Mesothelial cell of epicardium (in vitro differentiated cells): ENCODE measurements at places on chromosomes 6 and 20.

GRCh38 chr6:46895930-46896329 lies 25.8 kb downstream of the ADGRF5 start:
- DNase-seq: no peak

DNA sequence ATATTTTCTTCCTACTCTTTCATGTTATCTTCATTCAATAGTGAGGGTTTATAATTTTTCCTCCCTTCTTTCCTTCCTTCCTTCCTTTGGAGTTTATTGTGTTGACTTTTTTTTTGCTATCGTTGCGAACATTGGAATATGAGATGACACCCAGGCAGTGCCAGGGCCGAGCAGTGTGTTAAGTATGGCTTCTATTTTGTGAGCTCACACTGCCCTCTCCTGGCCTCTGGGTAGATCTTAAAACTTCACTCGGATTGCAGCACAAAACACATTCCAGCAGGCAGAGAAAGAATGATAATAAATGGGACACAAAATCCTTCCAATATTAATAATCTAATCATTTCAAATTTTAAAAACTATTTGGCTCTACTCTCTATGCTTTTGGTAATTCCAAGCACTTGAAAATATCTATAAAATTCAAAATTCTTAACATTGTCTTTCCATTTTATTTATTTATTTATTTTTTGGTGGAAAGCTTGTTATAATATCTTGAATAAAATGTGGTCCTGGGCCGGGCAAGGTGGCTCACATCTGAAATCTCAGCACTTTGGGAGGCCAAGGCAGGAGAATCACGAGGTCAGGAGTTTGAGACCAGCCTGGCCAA lies 147.4 kb upstream of the OLIG3 start:
- DNase-seq: no peak

GRCh38 chr6:43771858-43772680 lies 2.1 kb downstream of the VEGFA start:
- DNase-seq: peak; percentile 42

DNA sequence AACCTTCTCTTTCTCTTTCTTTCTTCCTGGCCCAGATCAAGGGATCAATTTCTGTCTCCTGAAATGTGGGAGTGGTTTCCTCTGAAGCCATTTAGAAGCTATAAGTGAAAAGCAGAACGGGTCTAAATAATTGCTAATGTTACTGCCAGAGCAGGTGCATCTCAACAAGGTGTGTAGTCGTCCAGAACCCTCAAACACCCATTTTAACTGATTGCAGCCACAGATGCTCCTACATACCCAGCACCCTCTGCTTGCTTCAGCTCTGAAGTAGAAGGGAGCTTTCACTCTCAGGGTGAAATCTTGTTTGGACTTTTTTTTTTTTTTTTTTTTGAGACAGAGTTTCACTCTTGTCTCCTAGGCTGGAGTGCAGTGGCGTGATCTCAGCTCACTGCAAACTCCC lies 592.1 kb upstream of the ARID1B start:
- DNase-seq: no peak

DNA sequence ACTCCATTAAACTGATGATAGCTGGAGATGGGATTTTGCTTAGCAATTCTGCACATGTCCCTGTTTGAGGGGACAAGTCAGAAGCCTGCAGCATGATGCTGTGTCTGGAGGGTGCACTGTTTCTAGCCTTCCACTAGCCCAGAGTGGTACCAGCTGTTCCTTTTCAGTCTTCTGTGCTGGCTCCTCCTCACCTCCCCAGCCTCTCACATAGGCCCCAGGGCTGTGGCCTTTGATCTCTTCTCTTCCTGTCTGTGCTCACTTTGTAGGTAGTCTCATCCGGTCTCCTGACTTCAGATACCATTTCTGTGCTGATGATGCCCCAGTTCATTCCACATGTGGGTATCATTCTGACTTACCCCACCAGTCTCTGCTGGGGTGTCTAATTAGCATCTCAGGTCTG lies 126.3 kb downstream of the HIVEP1 start:
- no peak for DNase-seq

- no peak for DNase-seq
These were observed 9.4 kb downstream of the SULF2 start for GRCh38 chr20:47775841-47776240.

- no peak for DNase-seq
These were observed 119.5 kb downstream of the PTPRK start for GRCh38 chr6:128400875-128401274.

DNA sequence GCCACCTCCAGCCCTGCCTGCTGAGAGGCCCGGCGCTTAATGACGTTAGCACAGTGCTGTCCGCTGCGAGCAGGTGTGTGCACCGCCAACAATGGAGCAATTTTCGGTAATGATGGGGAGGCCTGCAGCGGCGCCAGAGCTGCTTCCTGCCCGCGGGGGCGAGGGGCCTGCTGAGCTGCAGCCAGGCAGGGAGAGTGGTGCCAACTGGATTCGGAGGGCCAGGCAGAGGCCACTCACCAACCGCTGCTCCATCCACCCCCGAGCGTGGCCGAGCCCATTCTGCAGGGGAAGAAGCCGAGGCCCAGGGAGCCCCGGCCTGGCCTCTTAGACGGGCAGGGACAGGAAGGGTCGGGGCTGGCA lies 9.6 kb downstream of the HRH3 start:
- DNase-seq: no peak

DNA sequence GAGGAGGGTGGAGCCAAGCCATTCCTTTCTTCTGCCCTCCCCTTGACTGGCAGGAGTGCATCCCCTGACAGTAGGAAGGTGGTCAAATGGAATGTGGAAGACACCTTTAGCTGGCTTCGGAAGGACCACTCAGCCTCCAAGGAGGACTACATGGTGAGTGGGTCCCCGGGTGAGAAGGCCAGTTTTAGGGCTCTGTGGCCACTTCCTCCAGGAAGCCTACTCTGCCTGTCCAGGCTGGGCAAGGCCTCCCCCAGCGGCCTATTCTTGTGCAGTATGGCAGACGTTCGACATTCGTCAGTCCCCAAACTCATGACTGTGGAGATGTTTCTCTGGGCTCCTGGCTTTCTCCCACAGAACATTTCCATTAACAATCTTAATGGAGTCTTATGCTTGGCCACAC lies 9.1 kb downstream of the PCIF1 start:
- DNase-seq: no peak

GRCh38 chr6:84033523-84034451 lies at the start of gene MRAP2:
MRAP2 (plus strand) TSS chr6:84033772; CDS start chr6:84055319, 21,547 bp downstream.
- peak; percentile 65 for DNase-seq

GRCh38 chr6:63610944-63611343 lies 24.7 kb upstream of the PHF3 start:
- no peak for DNase-seq

DNA sequence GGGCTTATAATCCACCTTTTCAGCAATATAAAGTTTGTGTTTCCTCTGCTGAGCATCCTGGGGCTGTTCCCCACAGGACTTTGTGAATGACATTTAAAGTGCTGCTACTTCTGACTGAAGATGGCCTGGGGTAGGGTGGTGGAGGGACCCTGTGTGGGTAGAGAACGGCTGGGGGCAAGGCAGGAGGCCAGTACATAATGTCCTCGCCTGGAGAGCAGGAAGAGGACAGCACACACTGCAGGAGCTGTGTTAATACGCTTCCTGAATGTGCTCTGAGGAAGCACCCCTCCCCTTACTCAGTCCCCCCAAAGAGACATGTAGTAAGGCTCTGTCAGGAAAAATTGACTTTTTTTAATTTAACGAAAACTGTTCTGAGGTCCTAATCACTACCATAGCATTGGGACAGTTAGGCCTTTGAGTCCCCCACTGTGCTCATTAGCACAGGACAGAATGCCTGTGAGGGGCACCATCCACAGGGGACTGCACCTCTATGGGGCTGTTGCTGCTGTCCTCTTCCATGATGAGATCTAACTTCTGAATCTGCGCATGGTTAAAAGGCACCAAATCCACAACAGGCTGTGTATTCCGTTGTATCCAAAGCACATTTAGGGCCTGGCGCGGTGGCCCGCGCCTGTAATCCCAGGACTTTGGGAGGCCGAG lies 68.5 kb downstream of the LYRM4 start:
- DNase-seq: no peak

DNA sequence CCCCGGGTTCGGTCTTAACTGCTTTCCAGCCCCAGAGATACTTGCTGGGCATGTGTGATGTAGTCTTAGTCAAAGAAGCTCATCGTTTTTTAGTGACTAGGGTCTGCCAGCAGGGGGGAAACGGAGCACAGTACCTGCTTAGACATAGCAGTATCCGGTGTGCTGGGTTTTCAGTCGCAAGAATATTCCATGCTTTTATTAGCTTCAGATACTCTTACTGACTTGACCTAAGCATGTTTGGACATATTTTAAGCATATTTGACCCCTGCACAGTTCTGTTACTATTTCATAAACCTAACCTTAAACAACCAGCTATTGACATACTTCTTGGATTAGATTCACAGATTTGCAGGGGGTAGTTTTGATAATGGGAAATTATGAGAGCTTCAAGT lies 3.0 kb downstream of the E2F3 start:
- DNase-seq: peak; percentile 62

- no peak for DNase-seq
These were observed 50.6 kb upstream of the NELFCD start for GRCh38 chr20:58930496-58930895.

- DNase-seq: no peak
These were observed 825 bp upstream of the FAM135A start for GRCh38 chr6:70412252-70413113.

DNA sequence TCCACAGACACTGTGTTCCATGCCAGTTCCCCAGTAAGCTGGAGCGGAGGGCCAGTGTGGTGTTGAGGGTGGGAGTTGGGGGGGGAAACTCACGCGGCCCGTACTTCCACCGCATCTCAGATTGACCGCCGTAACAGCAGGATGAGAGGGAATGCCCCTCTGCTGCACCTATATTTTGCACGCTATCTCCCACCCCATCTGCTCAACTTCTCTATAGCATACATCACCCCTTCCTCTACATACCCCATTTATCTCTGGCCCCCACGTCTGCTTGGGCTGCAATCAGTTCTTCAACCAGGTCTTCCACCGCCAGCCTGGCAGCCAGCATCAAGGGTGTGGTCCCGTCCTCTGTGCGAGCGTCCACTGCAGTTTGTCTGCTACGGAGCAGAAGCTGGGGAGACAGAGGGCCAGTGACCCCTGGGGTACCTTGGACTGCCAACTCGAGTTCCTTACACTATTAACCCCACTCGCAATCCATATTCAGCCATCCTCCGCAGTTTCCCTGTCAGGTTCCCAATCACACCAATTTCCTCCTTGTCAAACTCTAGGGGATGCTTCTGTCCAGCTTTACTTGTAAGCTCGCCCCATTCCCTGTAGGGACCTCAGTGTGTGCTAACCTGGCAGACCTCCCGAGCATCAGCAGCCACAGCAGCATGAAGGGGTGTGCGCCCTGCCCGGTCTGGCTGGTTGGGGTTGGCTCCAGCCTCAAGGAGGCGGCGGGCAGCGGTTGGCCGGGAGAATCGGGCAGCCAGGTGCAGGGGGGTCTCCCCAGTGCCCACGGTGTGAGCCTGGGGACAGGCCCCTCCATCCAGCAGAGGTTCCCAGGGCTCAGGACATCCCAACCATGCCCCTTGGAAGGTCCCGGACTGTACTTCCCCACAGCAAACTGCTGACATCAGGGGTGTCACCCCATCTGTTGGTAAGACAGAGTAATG lies 4.5 kb upstream of the GPSM3 start:
- DNase-seq: no peak

DNA sequence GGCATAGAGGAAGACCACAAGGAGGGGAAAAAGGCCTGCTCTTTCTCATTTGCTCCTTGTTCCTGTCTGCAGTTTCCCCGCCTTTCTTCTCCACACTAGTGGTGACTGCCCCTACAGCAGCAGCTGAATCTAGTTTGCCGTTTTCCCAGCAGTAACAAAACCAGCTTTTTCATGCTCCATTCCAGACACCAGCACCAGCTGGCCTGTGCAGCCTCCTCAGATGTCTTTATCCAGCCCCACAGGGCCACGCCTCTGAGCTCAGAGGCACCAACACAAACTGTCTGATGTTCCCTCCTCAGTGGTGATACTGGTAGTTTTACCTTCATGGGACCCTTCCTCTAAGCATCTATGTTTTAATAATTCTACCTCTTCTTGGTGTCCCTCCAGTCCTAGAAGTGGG lies 70.4 kb upstream of the SLC24A3 start:
- no peak for DNase-seq

GRCh38 chr6:45474376-45474775 lies 96.6 kb upstream of the SUPT3H start:
- DNase-seq: no peak

DNA sequence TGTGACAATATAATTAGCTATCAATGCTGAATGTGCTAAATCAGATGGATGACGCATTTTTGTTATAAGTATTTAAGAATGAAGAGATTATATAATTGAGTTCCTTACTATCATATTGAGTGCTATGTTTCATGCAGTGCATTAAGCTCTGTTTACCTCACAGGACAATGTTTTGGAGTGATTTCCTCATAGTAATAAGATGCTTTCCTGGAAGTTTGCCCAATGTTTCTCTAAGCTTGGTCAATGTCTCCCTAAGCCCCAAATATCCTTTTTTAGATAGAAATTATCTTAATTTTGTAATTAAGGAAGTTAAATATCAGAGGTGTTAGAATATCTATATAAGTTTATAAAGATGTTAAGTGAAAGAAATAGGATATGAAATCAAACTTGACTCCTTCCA lies 489.6 kb downstream of the MMUT start:
- DNase-seq: no peak

- DNase-seq: no peak
These were observed 68.2 kb downstream of the CDH22 start for GRCh38 chr20:46240065-46240464.
